IMR-90 (cell line): ENCODE measurements at places on chromosomes 6 and 20. TPM values are rescaled to one million over a fixed set of nuclear protein-coding genes. Genes with fewer than 3 reads are reported as not detected.
A peak's percentile ranks its signal among the peaks of the same experiment; 100 is the strongest.

GRCh38 chr6:52513464-52513863 lies 63.4 kb downstream of the TRAM2 start:
- no peak overlapping the region for H3K4me3 ChIP-seq
- no peak for DNase-seq
- peaks cover 50% of the 10 kb centered on the region for H3K36me3 ChIP-seq
- peaks cover 52% of the 10 kb centered on the region for H3K4me1 ChIP-seq
- H3K27me3 ChIP-seq: no peaks in the 10 kb centered on the region
- H3K27ac ChIP-seq: peak overlapping the region; percentile 16; the same call in 1 of the 2 replicates

OPN5 gene
- total RNA-seq: not detected in 2 replicates

- H3K4me3 ChIP-seq: no peak overlapping the region
- peaks cover 3% of the 10 kb centered on the region; the same call in 1 of the 2 replicates for H3K27me3 ChIP-seq
- no peak for DNase-seq
- no peaks in the 10 kb centered on the region for H3K36me3 ChIP-seq
Measured at GRCh38 chr20:33082546-33082945, 3.1 kb downstream of the BPIFB4 start.

- H3K4me3 ChIP-seq: peak overlapping the region; percentile 68
- peak; percentile 85 for DNase-seq
- H3K36me3 ChIP-seq: no peaks in the 10 kb centered on the region
- H3K27me3 ChIP-seq: peaks cover 5% of the 10 kb centered on the region
Measured at GRCh38 chr6:10403385-10404106, 11.3 kb downstream of the TFAP2A start.

LAMA2 gene
- 12.5 and 13.3 TPM in 2 replicates for total RNA-seq

DNA sequence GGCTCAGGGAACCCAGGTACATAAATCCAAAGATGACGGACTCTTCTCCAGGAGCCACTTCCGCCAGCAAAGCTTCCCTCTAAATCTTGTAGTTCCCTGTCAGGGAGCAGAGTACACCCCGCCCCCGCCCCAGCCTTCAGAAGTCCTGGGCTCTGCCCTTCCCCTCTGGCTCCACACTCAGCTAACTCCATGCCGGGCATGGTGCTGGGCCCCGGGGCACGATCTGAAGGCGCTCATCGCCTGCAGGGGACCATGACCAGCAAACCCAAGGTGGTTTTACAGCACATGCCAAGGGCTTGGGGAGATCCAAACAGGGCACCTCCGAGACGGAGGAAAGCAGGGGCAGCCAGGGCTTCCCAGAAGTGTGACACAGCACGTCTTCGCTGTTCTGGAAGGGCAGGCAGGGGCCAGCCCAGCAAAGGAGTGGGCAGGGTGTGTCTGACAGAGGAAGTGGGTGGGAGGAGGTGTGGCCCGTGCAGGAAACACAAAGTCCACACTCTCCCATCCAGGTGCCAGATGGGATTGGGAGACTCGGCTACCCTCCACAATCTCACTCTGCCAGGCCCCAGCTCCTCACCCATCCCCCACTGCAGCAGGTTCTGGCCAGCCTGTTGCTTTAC lies 41.6 kb upstream of the SLC22A2 start:
- H3K27ac ChIP-seq: no peak overlapping the region
- no peak overlapping the region for H3K4me3 ChIP-seq
- H3K27me3 ChIP-seq: no peaks in the 10 kb centered on the region

DNA sequence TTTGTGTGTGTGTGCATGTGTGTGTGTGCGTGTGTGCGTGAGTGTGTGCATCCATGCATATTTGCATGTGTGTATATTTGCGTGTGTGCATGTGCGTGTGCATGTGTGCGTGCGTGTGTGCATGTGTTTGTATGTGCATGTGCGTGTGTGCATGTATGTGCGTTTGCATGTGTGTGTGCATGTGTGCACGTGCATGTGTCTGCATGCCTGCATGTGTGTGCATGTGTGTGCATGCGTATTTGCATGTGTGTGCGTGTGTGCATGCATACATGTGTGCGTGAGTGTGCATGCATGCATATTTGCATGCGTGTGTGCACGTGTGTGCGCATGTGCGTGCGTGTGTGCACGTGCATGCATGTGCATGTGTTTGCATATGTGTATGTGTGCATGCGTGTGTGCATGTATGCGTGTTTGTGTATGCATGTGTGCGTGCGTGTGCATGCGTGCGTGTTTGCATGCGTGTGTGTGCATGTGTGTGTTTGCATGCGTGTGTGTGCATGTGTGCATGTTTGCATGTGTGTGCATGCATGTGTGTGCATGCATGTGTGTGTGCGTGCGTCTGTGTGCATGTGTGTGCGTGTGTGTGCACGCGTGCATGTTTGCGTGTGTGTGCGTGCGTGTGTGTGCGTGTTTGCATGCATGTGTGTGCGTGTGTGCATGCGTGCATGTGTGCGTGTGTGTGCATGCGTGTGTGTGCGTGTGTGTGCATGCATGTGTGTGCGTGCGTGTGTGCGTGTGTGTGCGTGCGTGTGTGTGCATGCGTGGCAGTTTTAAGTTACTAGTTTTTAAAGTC lies 57.7 kb upstream of the SMOC2 start:
- H3K4me3 ChIP-seq: no peak overlapping the region
- no peaks in the 10 kb centered on the region for H3K4me1 ChIP-seq
- H3K27me3 ChIP-seq: no peaks in the 10 kb centered on the region
- no peaks in the 10 kb centered on the region for H3K36me3 ChIP-seq

- peaks cover 19% of the 10 kb centered on the region for H3K27me3 ChIP-seq
- H3K4me1 ChIP-seq: no peaks in the 10 kb centered on the region
- no peak for DNase-seq
Measured at GRCh38 chr6:2485116-2485515, 239.7 kb upstream of the GMDS start.

GRCh38 chr6:139711804-139712585 lies 337.5 kb upstream of the CITED2 start:
- peak; percentile 63 for DNase-seq
- no peaks in the 10 kb centered on the region for H3K27me3 ChIP-seq
- H3K4me3 ChIP-seq: no peak overlapping the region
- H3K36me3 ChIP-seq: no peaks in the 10 kb centered on the region
- no peak overlapping the region for H3K27ac ChIP-seq

DNA sequence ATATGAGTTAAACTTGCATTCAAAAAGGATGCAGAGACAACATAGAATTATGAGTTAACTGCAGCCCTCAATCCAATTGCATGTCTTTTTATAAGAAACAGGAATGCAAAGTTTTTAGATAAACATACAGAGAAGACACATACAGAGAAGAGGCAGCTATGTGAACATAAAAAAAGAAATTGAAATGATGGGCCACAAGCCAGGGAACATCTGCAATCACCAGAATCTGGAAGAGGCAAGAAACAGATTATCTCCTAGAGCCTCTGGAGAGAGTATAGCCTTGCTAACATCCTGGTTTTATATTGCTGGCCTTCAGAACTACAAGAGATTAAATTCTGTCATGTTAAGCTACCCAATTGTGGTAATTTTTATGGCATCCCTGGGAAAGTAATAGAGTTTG lies 257.2 kb upstream of the EYS start:
- H3K27ac ChIP-seq: no peak overlapping the region
- H3K4me1 ChIP-seq: no peaks in the 10 kb centered on the region
- no peaks in the 10 kb centered on the region for H3K36me3 ChIP-seq
- no peak for DNase-seq
- no peaks in the 10 kb centered on the region for H3K27me3 ChIP-seq

DNA sequence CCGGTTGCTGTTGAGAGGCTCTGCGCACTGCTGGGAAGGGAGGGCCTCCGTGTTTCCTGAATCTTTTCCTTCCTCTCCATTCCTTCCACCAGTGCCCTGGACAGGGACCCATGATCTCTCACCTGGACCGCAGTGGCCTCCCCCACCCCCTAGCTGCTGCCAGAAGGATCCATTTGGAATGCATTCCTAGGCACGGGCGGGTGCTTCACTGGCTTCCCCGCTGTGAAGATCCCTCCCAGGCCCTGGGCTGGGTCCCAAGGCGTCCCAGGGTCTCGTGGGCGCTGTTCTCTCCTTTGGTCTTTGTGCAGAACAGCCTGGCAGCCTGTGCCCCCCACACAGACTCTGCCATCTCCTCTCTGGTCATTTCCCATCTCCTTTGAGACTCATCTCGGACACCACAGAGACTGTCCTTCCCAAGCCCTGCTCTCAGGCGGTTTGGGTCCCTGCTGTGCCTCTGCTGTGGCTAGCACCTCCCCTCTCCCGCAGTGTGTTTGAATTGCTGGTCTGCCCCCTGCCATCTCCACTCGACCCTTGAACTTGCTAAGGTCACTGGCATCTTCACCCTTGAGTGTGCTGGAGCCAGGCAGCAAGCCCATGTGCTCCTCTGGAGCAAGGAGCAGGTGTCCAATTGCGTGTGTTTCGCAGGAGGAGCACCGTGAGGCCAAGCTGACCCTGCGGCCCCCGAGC lies 59.0 kb downstream of the TCP11 start:
- DNase-seq: no peak
- H3K36me3 ChIP-seq: peaks cover 49% of the 10 kb centered on the region
- no peaks in the 10 kb centered on the region for H3K27me3 ChIP-seq
- H3K27ac ChIP-seq: no peak overlapping the region
- H3K4me1 ChIP-seq: no peaks in the 10 kb centered on the region

DNA sequence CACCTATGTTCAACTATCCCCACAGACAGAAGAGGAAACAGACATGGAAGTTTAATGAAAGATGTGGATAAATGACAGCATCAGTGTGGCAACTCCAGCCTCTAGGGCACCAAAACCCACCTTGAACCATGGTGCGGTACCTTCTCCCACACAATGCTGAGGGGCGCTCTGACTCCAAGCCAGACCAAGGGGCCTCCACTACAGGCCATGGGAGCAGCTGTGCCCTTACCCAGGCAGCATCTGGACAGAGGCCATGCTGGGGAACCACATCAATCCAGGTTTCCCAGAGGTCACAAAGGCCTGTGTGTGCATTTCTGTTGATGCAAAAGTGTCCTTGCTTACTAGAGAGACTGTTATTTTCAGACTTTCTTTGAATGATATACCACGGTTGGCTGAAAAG lies 4.1 kb downstream of the PRR18 start:
- H3K36me3 ChIP-seq: no peaks in the 10 kb centered on the region
- peaks cover 41% of the 10 kb centered on the region for H3K27me3 ChIP-seq

GRCh38 chr6:42135722-42136121 lies 6.7 kb downstream of the C6orf132 start:
- no peak overlapping the region for H3K4me3 ChIP-seq
- H3K36me3 ChIP-seq: no peaks in the 10 kb centered on the region
- H3K4me1 ChIP-seq: peaks cover 21% of the 10 kb centered on the region

RSPH3 gene
- total RNA-seq: 3.0 and 3.3 TPM in 2 replicates

SPAG4 gene
- total RNA-seq: 1.8 and 1.9 TPM in 2 replicates

- no peaks in the 10 kb centered on the region for H3K27me3 ChIP-seq
- peak; percentile 9 for DNase-seq
Measured at GRCh38 chr6:31666337-31666965, 571 bp downstream of the CSNK2B start.

- no peak overlapping the region for H3K27ac ChIP-seq
- H3K36me3 ChIP-seq: no peaks in the 10 kb centered on the region
- DNase-seq: no peak
- H3K4me1 ChIP-seq: peaks cover 9% of the 10 kb centered on the region
- no peak overlapping the region for H3K4me3 ChIP-seq
Measured at GRCh38 chr6:14020551-14020950, 95.8 kb downstream of the RNF182 start.

GRCh38 chr6:40661726-40662125 lies 74.6 kb upstream of the LRFN2 start:
- no peak overlapping the region for H3K4me3 ChIP-seq
- no peaks in the 10 kb centered on the region for H3K4me1 ChIP-seq
- H3K36me3 ChIP-seq: no peaks in the 10 kb centered on the region
- no peak for DNase-seq

- H3K4me1 ChIP-seq: no peaks in the 10 kb centered on the region
- no peaks in the 10 kb centered on the region; the same call in 1 of the 2 replicates for H3K27me3 ChIP-seq
- no peak for DNase-seq
- no peak overlapping the region for H3K4me3 ChIP-seq
- no peaks in the 10 kb centered on the region for H3K36me3 ChIP-seq
- no peak overlapping the region for H3K27ac ChIP-seq
Measured at GRCh38 chr20:47950124-47950912, 165.0 kb upstream of the SULF2 start.

GRCh38 chr6:104959026-104959858 lies 2.3 kb downstream of the LIN28B start:
- no peaks in the 10 kb centered on the region for H3K4me1 ChIP-seq
- DNase-seq: no peak
- H3K4me3 ChIP-seq: no peak overlapping the region
- H3K27me3 ChIP-seq: peaks cover 36% of the 10 kb centered on the region

- peaks cover 13% of the 10 kb centered on the region for H3K4me1 ChIP-seq
- H3K4me3 ChIP-seq: peak overlapping the region; percentile 34; the same call in 1 of the 2 replicates
- no peaks in the 10 kb centered on the region for H3K27me3 ChIP-seq
Measured at GRCh38 chr6:138592749-138593123, 93.4 kb upstream of the NHSL1 start.

- no peaks in the 10 kb centered on the region for H3K36me3 ChIP-seq
- no peak overlapping the region for H3K4me3 ChIP-seq
- H3K27ac ChIP-seq: no peak overlapping the region
- no peaks in the 10 kb centered on the region; the same call in 1 of the 2 replicates for H3K27me3 ChIP-seq
Measured at GRCh38 chr6:127190552-127190951, 72.1 kb downstream of the RSPO3 start.

DNA sequence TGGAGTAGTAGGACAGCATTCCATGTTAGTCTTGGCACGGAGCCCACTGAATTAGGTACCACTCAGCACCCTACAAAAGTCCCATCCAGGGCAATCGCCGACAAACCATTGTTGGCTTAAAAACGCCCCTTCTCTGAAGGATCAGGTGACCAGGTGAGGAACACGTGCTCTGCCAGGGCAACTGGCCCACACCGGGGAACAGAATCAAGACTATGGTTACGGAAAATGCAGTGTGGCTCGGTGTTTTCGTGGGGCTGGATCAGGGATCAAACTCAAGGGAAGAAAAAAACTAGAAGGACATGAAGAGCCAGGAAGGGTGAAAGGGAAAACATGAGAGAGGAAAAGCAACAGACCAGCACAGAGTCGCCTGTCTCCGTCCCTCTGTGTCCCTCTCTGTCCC lies 177.8 kb upstream of the ARID1B start:
- H3K4me1 ChIP-seq: peaks cover 2% of the 10 kb centered on the region; the same call in 1 of the 2 replicates
- DNase-seq: no peak
- no peak overlapping the region for H3K4me3 ChIP-seq
- H3K27ac ChIP-seq: no peak overlapping the region
- peaks cover 22% of the 10 kb centered on the region for H3K27me3 ChIP-seq
- no peaks in the 10 kb centered on the region for H3K36me3 ChIP-seq

SNPH gene
- total RNA-seq: 4.5 and 4.7 TPM in 2 replicates
